Mucosa of descending colon (tissue), 3 donors: ENCODE measurements at places on chromosomes 6 and 20. TPM values are rescaled to one million over a fixed set of nuclear protein-coding genes. Genes with fewer than 3 reads are reported as not detected.

GRCh38 chr20:25525295-25525694, 60.0 kb downstream of the NINL start:
- DNase-seq, result no peak

GRCh38 chr6:31690231-31691077, 9.6 kb upstream of the LY6G5C start:
- DNase-seq, result no peak

DNA sequence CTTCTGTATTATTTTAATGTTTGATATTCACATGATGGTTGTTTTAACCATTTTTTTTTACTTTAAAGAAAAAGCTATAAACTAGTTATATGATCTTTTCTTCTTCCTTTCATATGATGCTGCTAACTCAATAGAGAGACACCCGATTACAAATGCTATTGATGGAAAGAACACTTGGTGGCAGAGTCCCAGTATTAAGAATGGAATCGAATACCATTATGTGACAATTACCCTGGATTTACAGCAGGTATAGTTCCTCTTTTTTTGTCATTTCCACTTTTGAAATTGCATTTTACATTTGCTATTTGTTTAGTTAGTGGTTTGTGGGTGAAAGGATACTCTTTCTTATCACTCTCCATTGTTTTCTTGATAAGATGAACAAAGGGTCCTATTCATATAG, 176.7 kb downstream of the LAMA2 start:
- no peak for DNase-seq

GRCh38 chr6:108210556-108210955, 44.7 kb downstream of the NR2E1 start:
- no peak for DNase-seq

Gene SENP6
- total RNA-seq, result 117 TPM

Gene GLYATL3
- total RNA-seq, result not detected
